ENCODE measurements at places on chromosomes 12 and 14.

DNA sequence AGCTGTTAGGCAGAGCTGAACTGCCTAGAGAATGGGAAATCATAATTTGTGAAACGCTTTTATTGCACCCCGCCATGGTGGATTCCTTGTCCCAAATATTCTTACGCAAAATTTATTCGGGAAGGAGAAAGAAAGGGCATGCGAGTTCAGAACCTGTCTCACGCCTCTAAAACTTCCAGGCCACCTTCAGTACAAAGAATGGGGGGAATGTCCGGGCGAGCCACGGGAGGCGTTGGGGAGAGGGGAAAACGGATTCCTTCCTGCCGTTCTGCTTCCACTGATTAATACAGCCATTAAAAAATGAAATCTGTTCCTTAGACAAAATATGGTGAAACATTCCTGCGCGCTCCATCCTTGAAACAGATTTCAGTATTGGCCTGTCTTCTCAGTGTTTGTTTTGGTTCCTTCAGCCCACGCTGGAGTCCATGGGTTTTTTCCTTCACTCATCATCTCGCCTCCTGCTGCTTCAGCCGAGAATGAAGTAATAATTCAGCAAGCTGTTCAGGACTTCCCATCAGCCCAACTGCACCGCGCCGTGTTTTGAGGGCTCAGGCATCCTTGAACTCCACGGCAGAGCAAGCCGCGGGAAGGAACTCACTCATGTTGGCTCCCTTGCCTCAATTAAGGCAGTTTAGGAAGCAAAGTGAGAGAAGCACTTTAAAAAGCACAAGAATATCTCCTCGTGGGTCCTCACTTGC, 47.7 kb upstream of the CDKN3 start:
- peak; percentile 36 for DNase-seq

- DNase-seq: no peak
Observed at GRCh38 chr12:41433460-41433859, 245.3 kb downstream of the PDZRN4 start.

GRCh38 chr12:62351326-62351725, 91.1 kb downstream of the USP15 start:
- no peak for DNase-seq

GRCh38 chr12:3137268-3137781, 60.1 kb downstream of the TSPAN9 start:
- peak; percentile 63 for DNase-seq

GRCh38 chr12:123807670-123808069, 45.6 kb downstream of the DNAH10 start:
- DNase-seq: no peak

DNA sequence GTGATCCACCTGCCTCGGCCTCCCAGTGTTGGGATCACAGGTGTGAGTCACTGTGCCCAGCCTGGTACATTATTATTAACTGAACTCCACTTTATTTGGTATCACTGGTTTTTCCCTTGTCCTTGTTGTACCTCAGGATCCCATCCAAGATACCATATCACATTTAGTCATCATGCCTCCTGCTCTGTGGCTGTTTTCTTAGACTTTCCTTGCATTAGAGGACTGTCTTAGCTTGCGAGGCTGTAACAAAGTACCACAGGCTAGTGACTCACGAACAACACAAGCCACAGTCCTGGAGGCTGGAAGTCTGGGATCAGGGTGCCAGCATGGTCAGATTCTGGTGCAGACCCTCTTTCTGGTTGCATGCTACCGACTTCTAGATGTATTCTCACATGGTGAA, 12.2 kb downstream of the KLC1 start:
- peak; percentile 53 for DNase-seq

GRCh38 chr12:42819846-42820245, 230.3 kb upstream of the PRICKLE1 start:
- peak; percentile 11 for DNase-seq

- no peak for DNase-seq
Observed at GRCh38 chr12:82660541-82661325, 26.0 kb upstream of the TMTC2 start.

- no peak for DNase-seq
Observed at GRCh38 chr14:36423430-36423829, 96.6 kb downstream of the NKX2-1 start.

All from AG08395 (cell line).